ENCODE measurements at places on chromosomes 7 and 10. TPM values are rescaled to one million over a fixed set of nuclear protein-coding genes. Genes with fewer than 3 reads are reported as not detected.

Gene CCDC172
- not detected for polyA plus RNA-seq

Gene IQUB
- polyA plus RNA-seq = 0.38 TPM

Gene LIPN
- 3.0 TPM for polyA plus RNA-seq

Gene PNLIP
- polyA plus RNA-seq = 0.45 TPM

Gene HTR7
- polyA plus RNA-seq = 0.16 TPM

Gene LIPF
- not detected for polyA plus RNA-seq

Gene GDF2
- polyA plus RNA-seq = not detected

Gene GPR158
- polyA plus RNA-seq = 0.04 TPM

Gene PAPOLB
- polyA plus RNA-seq = not detected

Gene CRHR2
- polyA plus RNA-seq = 4.0 TPM

Gene TWIST1
- 38.1 TPM for polyA plus RNA-seq

Gene RAB18
- 130 TPM for polyA plus RNA-seq

Gene NEUROD6
- polyA plus RNA-seq = not detected

Gene CAV1
- polyA plus RNA-seq = 264 TPM

Gene WDR91
- polyA plus RNA-seq = 8.9 TPM

Gene ASNS
- polyA plus RNA-seq = 12.7 TPM

Gene ZNF862
- 9.2 TPM for polyA plus RNA-seq

Gene LBX1
- polyA plus RNA-seq = 6.3 TPM

Gene PDGFA
- polyA plus RNA-seq = 36.8 TPM

Gene TES
- 26.2 TPM for polyA plus RNA-seq

Gene HHEX
- 5.8 TPM for polyA plus RNA-seq

Gene RAMP3
- 4.4 TPM for polyA plus RNA-seq

Gene PRLHR
- not detected for polyA plus RNA-seq

Gene PNLIPRP1
- polyA plus RNA-seq = not detected

Gene SERPINE1
- polyA plus RNA-seq = 2.6 TPM

Gene RSPH10B
- 0.38 TPM for polyA plus RNA-seq

Gene ITPRID1
- polyA plus RNA-seq = 0.63 TPM

Gene PHKG1
- polyA plus RNA-seq = 43.8 TPM

Gene KLF14
- polyA plus RNA-seq = 1.1 TPM

Gene LRRC17
- polyA plus RNA-seq = 35.9 TPM

Gene CFAP58
- polyA plus RNA-seq = not detected

Gene GATA3
- 0.50 TPM for polyA plus RNA-seq

Gene SPDYE8
- 0.25 TPM for polyA plus RNA-seq

Gene ZNF746
- 8.6 TPM for polyA plus RNA-seq
